Hematopoietic multipotent progenitor cell (in vitro differentiated cells): ENCODE measurements at places on chromosomes 7 and 10.

GRCh38 chr7:23967949-23968599 lies 258.1 kb downstream of the STK31 start:
- no peak for DNase-seq

DNA sequence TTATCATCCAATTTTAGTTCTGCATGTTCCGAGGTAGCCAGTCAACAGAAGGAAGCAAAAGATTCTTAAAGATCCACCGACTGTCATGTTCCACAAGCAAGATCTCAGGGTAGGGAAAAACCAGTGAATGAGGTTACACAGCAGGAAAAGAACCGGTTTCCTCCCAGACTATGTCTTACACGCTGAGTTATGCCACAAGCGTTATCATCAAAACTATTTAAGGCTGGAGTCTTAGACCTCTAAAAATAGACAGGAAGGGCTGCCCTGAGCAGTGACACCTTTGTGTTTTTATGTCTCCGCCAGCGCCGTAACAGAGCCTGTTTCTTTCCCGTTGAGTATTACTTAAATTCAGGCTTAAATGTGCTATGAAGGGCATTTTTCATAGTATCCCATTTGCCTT lies 48.3 kb downstream of the PROSER2 start:
- no peak for DNase-seq

DNA sequence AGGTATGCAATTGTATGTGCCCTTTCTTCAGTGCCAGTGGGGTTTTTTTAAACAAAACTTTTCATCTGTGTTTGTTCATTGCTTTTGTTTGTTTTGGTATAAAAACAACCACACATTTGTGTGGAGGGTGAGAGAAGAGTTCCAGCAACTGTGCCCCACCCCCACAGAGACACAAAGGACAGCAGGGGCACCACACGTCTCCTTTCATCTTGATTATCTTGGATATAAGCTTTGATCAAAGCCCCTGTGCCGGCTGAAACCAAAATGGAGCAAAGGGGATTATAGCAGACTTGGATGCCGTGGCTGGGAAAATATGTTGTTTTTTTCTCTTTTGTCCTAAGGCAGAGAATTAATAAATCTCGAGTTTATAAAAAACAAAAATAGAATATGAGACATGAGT lies 111.8 kb upstream of the RSU1 start:
- no peak for DNase-seq

DNA sequence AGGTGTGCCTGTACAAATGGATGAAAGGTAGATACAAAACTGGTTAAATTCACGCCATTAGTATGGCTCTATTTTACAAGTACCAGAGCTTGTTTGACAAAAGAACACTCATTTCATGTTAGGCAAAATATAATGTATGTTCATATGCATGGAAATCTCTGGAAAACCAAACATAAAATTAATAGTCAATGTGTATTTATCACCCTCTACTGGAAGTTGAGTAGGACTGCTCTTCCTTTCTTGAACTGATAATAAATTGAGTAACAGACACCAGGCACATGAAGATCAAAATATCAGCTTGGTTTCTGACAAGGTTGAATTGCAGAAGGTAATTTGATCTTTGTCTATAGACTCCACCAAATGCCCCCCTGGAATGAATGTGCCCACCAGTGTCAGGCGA lies 19.8 kb upstream of the AKR1B1 start:
- no peak for DNase-seq

GRCh38 chr10:101840741-101841453 lies 2.7 kb downstream of the KCNIP2 start:
- DNase-seq, result peak; percentile 49

GRCh38 chr10:118034791-118035261 lies 11.9 kb downstream of the RAB11FIP2 start:
- DNase-seq, result no peak

DNA sequence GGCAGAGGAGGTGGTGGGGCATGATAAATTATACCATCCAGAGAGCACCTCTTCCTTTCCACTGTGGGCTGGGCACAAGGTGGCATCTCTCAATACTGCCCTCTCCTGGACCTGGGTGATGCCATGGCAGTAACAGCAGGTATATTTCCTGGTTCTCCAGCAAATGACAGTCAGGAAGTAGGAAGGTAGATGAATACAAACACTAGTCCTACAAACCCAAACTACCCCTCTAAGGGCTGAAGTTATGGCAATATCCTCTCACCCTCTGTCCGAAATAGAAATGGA lies 1004.9 kb downstream of the KCNMA1 start:
- peak; percentile 53 for DNase-seq

DNA sequence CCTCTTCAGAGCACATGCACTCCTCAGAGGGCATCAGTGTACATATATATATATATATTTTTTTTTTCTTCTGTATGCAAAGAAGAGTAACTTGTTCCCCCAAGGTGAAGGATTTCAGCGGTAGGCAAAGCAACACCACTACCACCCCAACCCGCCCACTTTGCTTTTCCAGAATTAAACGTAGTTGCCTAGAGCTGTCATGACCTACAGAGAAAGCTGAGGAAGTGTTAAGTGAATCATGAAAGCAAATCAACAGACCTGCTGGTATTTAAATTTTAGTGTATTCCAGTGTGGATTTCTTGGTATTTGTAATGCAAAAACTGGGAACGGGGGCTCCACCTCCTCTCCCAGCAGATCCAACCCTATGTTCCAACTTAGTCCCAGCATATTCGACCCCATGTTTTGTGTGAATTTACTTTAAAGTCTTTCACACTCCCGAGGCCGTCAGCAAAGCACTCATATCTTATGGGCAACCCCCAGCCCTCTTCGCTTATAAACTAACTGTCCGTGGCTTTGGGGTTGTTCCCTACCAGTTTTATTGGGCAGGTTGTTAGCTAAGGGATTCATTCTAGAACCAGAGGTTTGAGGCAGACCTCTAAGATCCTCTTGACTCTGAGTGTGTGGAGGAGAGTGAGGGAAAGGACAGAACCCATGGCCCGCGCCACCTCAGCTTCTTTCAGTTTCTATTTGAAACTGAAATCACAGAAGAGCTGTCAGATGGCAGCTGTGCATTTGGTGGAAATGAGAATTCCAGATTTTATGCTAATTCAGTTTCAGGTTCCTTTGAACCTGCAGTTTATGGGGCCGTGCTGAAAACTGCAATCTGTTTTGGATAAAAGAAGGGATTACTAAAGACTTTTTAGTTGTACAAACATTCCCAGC lies 450.2 kb upstream of the GALNT17 start:
- no peak for DNase-seq

DNA sequence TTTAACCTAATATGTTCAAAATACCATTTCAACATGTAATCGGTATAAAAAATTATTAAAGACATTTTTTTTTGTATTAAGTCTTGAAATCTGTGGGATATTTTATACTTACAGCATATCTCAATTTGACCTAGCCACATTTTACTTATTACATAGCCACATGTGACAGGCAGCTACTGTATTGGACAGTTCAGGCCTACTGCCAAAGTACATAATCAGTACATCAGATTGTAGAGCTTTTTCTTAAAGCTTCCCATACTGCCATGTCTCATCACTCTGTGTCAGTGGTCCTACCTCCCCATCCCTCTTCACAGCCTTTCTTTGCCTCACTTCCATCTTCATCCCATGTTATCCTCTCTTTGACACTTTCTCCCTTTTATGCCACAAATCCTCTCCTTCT lies 43.0 kb downstream of the LOXL4 start:
- DNase-seq, result no peak

DNA sequence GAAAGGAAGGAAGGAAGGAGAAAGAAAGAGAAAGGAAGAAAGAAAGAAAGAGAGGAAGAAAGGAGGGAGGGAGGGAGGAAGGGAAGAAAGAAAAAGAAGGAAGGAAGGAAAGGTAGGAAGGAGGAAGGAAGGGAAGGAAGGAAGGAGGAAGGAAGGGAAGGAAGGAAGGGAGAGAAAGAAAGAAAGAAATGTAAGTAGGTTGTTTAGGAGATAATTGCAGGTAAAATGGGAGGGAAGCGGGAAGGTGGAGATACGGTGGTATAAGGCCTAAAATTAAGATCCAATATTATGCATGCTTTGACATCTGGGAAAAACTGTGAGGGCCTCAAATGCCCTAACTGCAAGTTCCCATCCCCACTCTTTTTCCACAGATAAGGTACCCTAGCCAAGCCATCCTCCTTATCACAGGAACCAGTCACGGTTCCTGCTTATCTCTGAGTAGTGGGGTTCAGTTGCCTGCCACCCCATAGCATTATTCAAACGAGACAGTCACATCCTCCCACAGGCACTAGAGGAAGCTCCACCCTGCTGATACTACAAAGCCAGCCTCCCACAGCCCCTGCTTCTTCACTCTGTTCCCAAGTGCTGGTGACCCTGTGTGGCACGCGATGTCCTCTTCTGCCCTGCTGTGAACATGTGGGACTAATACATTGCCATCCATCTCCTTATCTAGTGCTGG lies 28.7 kb downstream of the ST8SIA6 start:
- DNase-seq, result no peak

GRCh38 chr7:137209151-137209817 lies 134.2 kb downstream of the PTN start:
- DNase-seq, result no peak

DNA sequence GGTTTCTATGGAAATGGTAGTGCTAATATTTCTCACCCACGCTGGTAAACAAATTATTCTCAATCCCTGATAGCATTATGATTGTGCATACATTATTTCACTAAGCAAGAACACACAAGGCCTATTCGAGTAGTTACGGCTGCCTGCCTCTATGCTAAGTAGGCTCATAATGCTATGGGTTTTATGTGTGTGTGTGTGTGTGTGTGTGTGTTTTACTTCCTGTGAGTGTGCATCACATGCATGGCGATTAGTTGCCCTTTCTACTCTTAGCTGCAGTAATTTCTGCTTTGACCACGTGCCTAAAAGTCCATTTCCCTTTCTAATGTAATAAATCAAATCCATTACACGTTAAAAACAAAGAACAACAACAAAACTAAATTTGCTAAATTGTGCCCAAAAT lies 117.0 kb downstream of the CHCHD3 start:
- no peak for DNase-seq

- no peak for DNase-seq
These were observed 11.0 kb downstream of the GUSB start for GRCh38 chr7:65971021-65971420.

GRCh38 chr7:35728412-35729060 lies 33.6 kb upstream of the HERPUD2 start:
- no peak for DNase-seq

GRCh38 chr10:11256896-11257295 lies 239.2 kb downstream of the CELF2 start:
- DNase-seq, result no peak

DNA sequence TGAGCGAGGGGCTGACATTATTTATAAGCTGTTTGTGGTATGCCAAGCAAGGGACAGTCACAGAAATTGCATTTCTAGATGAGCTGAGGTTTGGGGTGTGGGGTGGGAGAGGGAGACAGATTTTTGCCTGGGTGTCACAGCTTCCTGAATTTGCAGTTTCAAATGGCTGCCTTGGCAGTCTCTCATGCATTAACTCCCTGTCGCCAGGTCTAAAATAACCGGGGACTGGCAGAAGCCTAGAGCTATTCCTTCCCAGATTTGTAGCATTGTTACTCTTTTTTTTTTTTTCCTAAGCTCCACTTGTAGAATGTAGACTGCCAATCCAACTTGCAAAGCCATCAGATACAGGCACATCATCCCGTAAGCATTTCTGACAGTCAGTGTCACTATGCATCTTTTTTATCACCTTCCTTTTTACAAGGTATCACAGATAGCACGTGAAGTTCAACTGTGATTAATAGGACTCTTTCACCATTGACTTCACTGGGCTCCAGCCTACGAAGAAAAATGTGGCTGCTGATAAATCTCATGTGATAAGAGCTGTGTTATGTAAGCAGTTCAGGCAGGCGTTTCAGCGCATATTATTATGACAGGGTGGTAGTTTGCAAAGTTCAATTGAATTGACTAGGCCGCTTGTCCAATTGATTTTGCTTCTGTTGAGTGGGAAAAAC lies 130.7 kb upstream of the CELF2 start:
- no peak for DNase-seq

DNA sequence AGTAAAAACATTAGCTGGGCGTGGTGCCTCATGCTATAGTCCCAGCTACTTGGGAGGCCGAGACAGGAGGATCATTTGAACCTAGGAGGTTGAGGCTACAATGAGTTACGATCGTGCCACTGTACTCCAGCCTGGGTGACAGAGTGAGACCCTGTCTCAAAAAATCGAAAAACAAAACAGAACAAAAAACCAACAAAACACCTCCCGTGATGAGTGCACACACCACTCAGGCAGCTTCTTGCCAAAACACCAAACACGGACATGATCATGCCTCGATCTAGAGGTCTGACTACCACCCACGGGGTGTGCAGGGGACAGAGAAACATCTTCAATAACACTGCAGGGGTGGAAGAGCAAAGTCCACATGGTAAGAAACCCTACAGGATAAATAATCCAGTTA lies 44.4 kb downstream of the AMZ1 start:
- no peak for DNase-seq

- DNase-seq, result no peak
These were observed 52.3 kb downstream of the CCDC71L start for GRCh38 chr7:106608661-106609060.

DNA sequence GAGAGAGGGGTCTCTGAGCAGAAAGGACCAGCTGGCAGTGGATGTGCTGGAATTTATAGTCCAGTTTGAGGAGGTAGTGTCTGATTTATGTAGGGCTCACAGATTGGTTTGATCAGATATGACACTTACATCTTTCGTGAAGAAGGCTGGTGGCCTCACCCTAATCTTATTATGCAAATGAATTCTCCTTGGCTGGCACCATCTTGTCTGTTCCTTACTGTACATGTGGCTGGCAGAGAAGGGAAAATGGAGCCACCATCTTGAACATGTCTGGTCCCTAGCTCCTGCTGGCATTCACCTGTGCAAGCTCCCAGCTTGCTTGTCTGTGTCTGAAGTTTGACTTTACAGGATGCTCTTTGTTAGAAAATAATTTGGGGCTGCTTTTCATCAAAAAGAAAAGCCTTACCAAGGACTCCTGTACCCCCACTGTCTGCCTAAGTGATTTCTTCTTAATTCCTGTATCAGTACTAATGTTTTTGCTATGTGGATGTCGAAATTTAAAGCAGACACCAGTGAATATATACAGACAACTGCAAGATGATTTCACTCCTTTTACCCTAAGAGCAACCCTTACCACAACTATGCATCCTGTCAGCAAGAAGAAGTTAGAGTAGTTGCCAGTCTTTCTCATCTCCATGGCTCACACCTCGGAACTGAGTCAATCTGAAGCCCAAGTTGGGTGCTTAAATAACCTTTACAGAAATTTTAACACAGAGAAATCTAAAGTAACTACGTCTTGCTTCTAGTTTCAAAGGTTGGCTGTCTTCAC lies 322.0 kb upstream of the SEMA3D start:
- DNase-seq, result no peak

- no peak for DNase-seq
These were observed 708.1 kb upstream of the PCDH15 start for GRCh38 chr10:55509168-55509567.

DNA sequence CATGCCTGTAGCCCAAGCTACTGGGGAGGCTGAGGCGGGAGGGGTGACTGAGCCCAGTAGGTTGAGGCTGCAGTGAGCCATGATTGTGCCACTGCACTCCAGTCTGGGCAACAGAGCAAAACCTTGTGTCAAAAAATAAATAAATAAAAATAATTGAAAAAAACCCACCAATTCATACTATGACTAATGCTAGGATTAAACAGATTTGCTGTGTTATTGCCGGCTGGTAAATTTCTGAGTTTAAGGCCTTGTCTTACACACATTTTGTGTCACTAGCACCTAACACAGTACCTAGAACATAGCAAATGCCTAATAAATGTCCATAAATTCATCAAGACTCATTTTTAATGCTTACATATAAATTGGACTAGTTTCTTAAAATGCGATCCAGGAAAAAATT lies 8.7 kb downstream of the ESYT2 start:
- no peak for DNase-seq
